ENCODE measurements at places on chromosomes 11 and 22. TPM values are rescaled to one million over a fixed set of nuclear protein-coding genes. Genes with fewer than 3 reads are reported as not detected.

- DNase-seq: no peak
- H3K27ac ChIP-seq: no peak overlapping the region
- H3K4me3 ChIP-seq: no peak overlapping the region
- H3K4me1 ChIP-seq: peaks cover 16% of the 10 kb centered on the region
- H3K36me3 ChIP-seq: no peaks in the 10 kb centered on the region
Measured at GRCh38 chr22:27046086-27046485, 388.7 kb downstream of the MIAT start.

GRCh38 chr11:61874377-61874809 is 17.0 kb downstream of the FADS3 start:
- no peaks in the 10 kb centered on the region for H3K27me3 ChIP-seq
- H3K4me3 ChIP-seq: no peak overlapping the region
- H3K36me3 ChIP-seq: peaks cover 14% of the 10 kb centered on the region
- H3K4me1 ChIP-seq: peaks cover 42% of the 10 kb centered on the region
- H3K27ac ChIP-seq: no peak overlapping the region

- peaks cover 2% of the 10 kb centered on the region for H3K36me3 ChIP-seq
- no peak for DNase-seq
- no peaks in the 10 kb centered on the region for H3K27me3 ChIP-seq
- peaks cover 3% of the 10 kb centered on the region for H3K4me1 ChIP-seq
- H3K27ac ChIP-seq: no peak overlapping the region
- H3K4me3 ChIP-seq: no peak overlapping the region
Measured at GRCh38 chr22:33766091-33766490, 154.2 kb downstream of the LARGE1 start.

GRCh38 chr11:68763181-68763721 is 11.9 kb upstream of the TESMIN start:
- DNase-seq: no peak
- H3K4me1 ChIP-seq: peaks cover 12% of the 10 kb centered on the region
- H3K36me3 ChIP-seq: peaks cover 43% of the 10 kb centered on the region
- H3K4me3 ChIP-seq: no peak overlapping the region
- H3K27me3 ChIP-seq: no peaks in the 10 kb centered on the region

The VWA5A gene
- total RNA-seq: 2.7 TPM
